Keratinocyte (primary cell): ENCODE measurements at places on chromosomes 13 and 19. TPM values are rescaled to one million over a fixed set of nuclear protein-coding genes. Genes with fewer than 3 reads are reported as not detected.

Gene CRB3
- 5.5 to 11.9 TPM (median 6.1 TPM) in 3 replicates for polyA plus RNA-seq

Gene KCTD4
- polyA plus RNA-seq: 0.28 to 0.44 TPM (median 0.39 TPM) in 3 replicates

DNA sequence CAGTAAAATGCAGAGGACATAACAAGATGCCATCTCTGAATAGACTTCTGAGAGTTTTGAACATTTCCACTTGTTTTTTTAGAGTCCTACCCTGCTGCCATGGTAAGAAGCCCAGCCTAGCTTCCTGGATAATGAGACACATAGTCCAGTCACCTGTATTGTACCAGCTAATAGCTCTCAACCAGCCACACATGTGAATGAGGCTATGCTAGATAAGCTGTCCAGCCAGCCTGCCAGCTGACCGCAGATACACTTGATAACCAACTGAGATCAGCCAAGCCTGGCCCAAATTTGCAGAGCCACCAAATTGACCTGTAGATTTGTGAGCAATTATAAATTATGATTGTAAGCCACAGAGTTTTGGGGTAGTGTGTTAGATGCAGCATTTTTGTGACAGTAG is 10.7 kb downstream of the RFXAP start:
- no peak overlapping the region for H3K4me3 ChIP-seq
- no peaks in the 10 kb centered on the region for H3K36me3 ChIP-seq
- H3K27ac ChIP-seq: no peak overlapping the region
- H3K27me3 ChIP-seq: no peaks in the 10 kb centered on the region
- no peaks in the 10 kb centered on the region for H3K4me1 ChIP-seq

DNA sequence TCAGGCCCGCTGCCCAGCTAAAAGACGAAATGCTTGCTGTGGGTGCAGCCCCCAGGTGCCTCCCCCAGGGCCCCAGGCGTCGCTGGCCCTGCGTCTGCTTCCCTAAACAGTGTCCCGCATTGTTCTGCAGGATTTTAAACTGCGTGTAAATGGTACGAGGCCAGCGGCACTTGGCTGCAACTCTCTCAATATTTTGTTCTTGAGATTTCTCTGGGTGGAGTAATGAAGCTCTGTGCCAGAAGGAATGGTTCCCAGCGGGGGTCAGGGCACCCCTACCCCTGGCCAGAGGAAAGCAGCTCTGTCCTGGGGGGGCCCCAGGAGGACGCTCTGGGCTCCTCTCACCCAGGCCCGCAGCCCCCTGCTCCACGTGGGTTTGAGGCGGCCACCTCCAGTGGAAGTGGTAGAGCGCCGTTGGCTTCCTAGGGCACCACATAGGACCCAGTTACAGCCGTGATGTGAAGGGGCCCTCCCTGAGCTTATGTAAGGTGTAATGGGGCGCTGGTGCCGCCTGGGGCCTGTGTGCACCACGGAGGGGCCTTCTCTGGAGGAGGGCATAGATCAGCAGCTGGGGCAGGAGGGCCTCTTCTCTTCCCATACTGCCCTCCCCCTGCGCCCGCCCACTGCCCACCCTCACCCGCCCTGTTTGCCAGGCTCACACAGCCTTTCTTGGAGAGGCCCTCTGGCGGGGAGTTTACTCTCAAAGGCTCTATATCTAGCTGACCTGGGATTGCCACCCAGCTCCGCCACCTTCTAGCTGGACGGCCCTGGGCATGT is 19.8 kb downstream of the PAK4 start:
- H3K4me3 ChIP-seq: no peak overlapping the region
- no peak overlapping the region for H3K27ac ChIP-seq
- no peaks in the 10 kb centered on the region for H3K4me1 ChIP-seq
